ENCODE measurements at places on chromosomes 11 and 22.

GRCh38 chr11:15525582-15525981 lies 410.9 kb downstream of the INSC start:
- ATAC-seq: no peak

GRCh38 chr11:60085909-60086308 lies 2.6 kb upstream of the MS4A2 start:
- no peak for ATAC-seq

GRCh38 chr11:80083531-80083951 lies 642.7 kb upstream of the TENM4 start:
- ATAC-seq: no peak

DNA sequence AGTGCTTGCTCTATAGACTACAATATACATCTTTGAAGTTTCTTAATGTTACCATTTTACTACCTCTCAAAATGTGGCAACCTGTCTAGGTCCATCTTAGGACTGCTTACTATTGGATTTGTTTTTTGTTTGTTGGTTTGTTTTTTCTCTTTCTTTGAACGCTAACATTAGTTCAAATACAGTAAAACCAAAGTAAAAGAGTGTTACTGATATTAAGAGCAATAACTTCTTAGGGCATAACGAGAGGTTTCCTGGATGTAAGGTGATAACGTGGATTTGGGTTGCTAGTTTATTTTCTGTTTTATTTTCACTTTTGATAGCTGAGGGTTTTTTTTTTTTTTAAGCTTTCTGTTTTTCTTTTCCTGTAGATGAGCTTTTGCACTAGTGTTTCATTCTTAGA lies 43.6 kb downstream of the TMEM135 start:
- ATAC-seq: peak; percentile 66

GRCh38 chr11:134406264-134407185 lies 5.5 kb downstream of the B3GAT1 start:
- ATAC-seq: peak; percentile 46

Measured in activated CD4-positive, CD25-positive, alpha-beta regulatory T cell treated with anti-CD3 and anti-CD28 coated beads, Interleukin-2, amount 50 U/mL, for 24 hours (primary cell).